Pancreas (tissue), 10 donors: ENCODE measurements at places on chromosomes 11 and 22. TPM values are rescaled to one million over a fixed set of nuclear protein-coding genes. Genes with fewer than 3 reads are reported as not detected.

Gene RAB36
- 1.2 TPM for total RNA-seq

Gene PANX3
- total RNA-seq, result not detected

Gene SLC16A8
- total RNA-seq, result not detected

Gene SYCE3
- total RNA-seq, result 0.63 TPM

GRCh38 chr11:47672283-47672730 lies 29.9 kb upstream of the MTCH2 start:
- no peak for DNase-seq

- no peak for DNase-seq
Observed at GRCh38 chr22:40433416-40434090, 63.2 kb downstream of the SGSM3 start.

DNA sequence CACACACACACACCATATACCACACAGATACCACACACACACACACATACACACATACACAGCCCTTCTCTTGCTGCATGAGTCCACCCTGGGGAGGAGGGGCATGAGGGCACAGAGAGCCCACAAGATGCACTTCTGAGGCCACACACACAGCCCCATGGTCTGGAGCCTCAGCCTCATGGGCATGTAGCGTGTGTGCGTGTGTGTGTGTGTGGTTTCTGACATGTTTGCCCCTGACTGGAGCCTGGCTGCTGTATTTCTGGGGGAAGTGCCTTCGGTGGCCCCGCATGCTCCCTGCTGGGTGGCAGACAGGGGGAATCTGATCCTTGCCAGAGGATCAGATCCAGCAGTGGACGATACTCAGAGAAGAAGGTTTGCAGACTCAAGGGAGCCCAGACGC lies 97.0 kb upstream of the PRR5 start:
- no peak for DNase-seq
